Iris pigment epithelial cell (primary cell): ENCODE measurements at places on chromosomes 2 and 18.

GRCh38 chr2:65071499-65072180 is 15.4 kb downstream of the CEP68 start:
- peak; percentile 23 for DNase-seq

GRCh38 chr2:215917953-215918620 is 95.3 kb downstream of the MREG start:
- peak; percentile 76 for DNase-seq

DNA sequence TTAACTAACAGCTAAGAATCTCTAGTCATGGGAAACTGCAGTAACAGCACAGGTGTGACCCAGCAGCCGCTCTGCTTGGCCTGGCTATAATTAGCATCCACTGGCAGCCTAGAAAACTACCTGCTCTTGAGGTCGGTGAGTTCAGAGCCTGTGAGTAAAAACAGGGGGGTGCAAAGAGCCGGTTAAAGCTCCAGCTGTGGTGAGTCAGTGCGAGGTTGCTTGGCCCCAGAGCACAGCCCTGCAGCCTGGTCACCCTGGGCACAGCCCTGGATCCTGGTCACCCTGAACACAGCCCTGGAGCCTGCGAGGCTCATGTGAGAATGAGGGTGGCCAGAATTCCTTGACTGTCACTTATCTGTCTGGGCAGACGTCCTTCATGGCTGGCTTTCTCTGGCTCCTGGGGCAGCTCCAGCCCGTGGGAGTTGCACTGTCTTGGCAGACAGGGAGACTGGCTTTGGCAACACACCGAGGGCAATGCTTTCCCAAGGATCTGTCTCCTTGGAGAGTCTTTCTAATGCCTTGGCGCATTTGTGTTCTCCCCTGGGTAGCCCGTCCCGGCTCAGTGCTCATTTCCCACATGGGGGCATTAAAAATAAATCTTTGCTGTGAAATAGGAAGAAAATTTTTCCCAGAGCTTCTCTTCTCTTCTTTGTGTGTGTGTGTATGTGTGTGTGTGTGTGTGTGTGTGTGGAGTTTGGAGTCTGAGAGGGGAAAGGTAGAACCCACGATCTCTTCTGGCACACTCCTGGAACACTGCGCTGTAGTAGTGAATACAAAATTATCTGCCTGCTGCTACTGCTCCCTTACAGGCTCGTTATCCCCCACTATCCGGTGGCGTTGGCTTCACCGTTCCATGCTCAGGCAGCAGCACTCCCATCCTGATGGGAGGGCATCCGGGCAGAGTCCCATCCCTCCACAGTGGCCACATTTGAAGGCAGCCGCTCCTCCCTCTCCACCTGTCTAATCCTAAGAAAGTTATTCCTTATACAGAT is 250.2 kb upstream of the MEX3C start:
- no peak for DNase-seq

GRCh38 chr2:24107-24506 is 22.2 kb downstream of the FAM110C start:
- no peak for DNase-seq

GRCh38 chr2:78887446-78887845 is 138.1 kb upstream of the REG3G start:
- no peak for DNase-seq

DNA sequence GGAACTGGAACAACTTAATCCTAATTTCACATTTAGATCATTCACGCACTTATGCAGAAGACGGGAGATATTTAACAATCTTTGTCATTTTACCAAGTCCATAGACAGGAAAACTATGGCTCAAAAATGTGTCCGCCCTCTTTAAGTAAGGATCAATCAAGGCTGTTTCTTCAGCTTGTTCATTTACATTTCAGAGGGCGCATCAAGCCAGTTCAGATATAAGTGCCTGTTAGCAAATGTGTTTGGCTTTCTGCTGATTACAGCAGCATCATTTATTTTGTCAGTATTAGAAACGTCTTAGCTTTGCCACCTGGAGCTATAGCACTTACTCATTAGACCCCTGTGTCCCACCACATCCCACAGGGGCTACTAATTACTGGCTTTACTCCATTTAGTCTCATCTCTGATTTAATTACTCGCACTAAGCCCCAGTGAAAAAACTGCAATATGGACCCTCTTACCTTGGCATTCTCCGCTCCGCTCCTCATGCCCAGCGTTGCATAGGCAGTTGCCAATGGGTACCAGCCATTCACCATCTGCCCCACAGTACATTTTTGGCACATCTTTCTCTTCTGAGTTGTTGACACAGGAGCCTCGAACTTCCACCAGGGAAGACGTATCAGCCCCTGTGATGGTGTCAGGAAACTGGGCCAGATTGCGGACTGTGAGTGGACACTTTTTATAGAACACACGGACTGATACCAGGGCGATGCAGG is 8.7 kb downstream of the EPHA4 start:
- DNase-seq, result no peak

GRCh38 chr18:38923126-38923525 is 1357.5 kb upstream of the CELF4 start:
- DNase-seq, result no peak
